DMS79 (cell line): ENCODE measurements at places on chromosomes 3 and 15.

DNA sequence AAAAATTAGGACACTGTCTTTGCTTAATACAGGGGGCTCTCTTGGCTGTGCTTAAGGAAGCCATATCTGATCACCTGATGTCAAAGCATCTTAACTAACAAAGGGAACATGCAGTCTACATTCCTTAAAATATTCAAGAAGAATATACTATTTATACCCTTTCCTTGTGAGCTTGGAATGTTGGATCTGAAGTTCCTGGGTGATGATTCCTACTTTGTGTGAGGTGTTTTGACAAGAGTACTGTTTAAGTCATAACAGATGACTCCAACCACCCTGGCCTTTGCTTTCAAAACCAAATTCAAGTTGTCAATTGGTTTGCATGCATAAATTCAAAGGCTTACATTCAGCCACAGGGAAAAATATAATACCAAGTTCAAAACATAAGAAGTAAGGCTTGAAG, 862.7 kb upstream of the SEMA6D start:
- no peak for DNase-seq

DNA sequence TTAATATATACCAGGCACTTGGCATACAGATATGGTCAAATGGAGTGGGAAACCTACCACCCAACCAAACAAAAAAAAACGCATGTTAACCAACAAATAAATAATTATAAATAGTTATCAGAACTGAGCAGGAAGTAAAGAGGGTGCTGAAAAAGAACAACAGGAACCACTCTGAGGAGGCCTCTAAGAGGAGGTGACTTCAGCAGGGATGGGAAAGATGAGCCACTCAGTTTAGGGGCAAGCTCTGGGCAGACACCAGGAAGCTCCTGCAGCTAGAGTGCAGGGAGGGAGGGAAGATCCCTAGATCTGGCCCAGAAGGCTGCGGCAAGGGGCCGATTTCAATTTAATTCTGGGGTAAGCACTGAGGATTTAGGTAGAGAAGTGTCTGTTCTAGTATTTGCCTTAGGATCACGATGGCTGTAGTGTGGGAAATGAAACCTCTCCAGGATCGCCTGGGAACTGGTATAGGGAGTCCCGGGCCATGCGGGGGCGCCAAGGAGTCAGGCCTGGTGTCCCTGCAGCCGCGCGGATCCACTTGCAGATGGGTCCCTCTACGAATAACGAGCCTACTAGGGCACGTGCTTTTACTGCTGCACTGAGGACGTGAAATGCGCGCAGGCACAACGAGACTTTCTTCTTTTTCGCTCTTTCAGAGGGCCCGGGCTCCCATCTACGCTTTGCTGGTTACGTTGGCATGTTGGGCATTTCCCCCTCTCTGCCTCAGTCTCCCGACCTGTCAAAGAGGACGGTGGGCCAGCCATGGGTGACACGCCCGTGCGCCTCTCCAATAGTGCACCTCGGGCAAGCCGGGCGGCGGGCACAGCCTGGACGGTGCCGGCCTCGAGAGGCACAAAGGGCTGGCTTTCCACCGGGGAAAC, 1.5 kb upstream of the LIMD1 start:
- peak; percentile 44 for DNase-seq

DNA sequence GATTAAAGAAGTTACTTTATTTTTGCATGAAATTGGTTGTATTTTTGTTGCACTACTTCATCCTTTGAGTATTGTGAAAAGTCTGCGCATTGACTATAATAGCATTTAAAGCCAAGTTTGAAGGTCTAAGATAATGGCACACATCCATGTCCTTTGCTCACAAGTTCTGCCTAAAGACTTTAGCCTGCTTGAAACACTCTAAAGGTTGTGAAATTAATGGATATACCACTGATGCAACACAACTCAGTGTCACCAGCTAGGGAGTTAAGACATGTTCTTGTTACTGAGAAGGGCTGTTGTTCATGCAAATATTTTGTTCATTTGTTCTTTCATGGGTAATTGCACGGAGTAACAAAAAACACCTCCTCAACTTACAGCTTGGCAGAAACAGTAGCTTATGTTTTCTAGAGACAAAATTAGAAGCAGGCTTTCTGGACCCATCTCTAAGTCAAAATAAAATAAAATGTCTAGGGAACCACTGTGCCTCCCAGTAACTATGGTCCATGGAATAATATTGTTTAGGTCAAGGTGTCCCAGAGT, 83.9 kb downstream of the PPARG start:
- DNase-seq, result no peak

- DNase-seq, result no peak
Observed at GRCh38 chr3:139780593-139780992, 102.8 kb upstream of the NMNAT3 start.

- DNase-seq, result no peak
Observed at GRCh38 chr3:7205535-7205934, 344.6 kb downstream of the GRM7 start.

- no peak for DNase-seq
Observed at GRCh38 chr3:16181361-16181760, 6.9 kb downstream of the GALNT15 start.

DNA sequence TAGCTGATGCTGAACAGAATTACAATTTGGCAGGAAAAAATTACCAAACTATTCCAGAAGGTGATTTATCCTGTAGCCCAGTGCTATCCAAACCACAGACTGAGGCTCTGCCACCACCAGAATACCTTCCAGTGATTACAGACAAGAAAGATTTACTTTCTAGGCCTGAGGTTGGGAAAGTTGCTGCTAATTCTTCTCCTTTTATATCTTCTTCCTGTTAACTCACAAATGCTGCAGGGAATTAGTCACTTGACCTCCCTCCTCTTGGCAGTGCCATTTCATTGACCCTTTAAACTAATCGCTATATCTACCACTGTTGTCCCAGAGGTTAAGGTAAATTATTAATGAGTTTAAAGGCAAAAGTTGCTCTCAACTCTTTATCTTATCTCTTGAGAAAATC, 118.4 kb downstream of the CTNNB1 start:
- no peak for DNase-seq

- no peak for DNase-seq
Observed at GRCh38 chr3:114606336-114606735, 312.5 kb downstream of the TIGIT start.

DNA sequence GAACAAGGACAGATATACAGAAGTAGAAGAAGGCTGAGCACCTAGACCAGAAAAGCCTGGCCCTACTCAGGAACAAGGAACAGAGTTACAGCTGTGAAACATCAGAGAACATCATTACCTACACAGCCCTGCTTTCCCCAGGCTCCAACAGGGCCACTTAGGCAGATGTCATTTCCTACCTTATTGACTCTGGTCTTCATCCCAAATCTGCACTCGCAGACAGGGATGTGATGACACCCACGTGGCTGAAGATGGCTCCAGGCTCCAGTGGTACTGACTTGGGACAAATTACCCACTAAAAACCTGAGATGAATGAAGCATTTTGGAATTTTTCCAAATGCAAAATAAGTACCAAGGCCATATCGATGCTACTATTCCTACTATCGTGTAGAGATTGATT, 18.0 kb upstream of the SSUH2 start:
- no peak for DNase-seq

GRCh38 chr3:9786209-9786739, 6.0 kb downstream of the TADA3 start:
- no peak for DNase-seq

DNA sequence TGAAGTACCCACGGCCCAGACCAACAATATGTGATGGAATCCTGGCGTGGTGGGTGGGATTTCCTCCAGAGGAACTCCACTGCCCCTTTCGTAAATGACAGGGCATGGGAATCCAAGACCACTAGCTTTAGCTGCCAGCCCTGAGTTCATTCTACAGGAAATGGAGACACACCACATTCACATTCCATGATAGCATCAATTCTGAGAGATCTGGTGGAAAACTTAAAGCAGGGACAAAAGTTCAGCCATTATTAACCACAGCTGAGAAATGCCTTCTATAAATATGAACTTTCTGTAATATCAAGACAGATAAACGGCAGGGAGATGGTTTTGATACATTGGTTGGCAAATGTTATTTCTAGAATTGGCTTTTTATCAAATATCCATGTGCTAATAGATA, 98.2 kb downstream of the FBN1 start:
- no peak for DNase-seq

DNA sequence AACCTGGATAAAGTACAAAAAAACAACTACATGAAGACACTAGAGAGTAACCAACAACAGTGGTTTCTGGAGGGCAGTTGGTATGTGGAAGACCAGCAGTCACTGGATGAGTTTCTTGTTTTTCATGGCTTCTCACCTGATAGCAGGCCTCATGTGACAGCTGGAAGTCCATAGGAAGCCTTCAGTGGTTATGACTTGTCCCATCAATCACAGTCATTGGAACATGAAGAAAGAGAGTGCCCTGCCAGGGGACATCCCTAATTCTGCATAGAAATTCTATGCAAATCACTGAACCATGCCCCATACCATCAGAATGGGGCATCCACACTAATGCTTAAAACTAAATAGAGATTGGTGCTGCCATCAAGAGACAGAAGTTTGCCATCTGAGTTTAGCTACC, 81.6 kb downstream of the AKAP13 start:
- DNase-seq, result no peak

- DNase-seq, result no peak
Observed at GRCh38 chr3:12871404-12871983, 30.1 kb upstream of the RPL32 start.

GRCh38 chr3:72336821-72337479, 511.3 kb downstream of the SHQ1 start:
- DNase-seq, result peak; percentile 70
